Stimulated activated CD8-positive, alpha-beta memory T cell treated with anti-CD3 and anti-CD28 coated beads, Interleukin-2, amount 100 ng/mL, for 48 hours (primary cell): ENCODE measurements at places on chromosomes 4 and X.

DNA sequence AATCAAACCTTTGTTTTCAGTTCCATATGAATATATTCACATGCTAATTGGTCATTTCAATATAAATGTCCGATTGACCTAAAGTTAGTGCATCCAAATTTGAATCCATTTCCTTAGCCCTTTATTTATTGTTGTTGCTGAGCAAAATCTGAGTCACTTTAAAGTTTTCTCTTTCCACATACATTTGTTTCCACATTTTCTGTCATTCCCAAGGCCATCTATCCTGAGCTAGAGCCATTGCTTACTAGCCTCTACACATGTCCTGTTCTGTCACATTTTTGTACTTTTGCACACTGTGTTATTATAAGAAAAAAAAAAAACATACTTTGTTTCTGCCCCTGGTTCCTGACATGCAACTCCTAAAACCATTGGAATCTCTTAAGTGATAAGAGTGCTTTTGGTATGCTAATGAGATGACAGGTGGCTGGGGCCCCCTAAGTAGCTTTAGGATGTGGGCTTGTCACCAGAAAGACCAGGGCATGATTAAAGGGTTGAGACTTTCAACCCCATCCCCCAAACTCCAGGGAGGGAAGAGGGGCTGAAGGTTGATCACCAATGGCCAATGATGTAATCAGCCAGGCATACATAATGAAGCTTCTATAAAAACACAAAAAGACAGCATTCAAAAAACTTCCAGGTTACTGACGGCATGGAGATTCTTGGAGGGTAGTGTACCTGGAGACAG lies 353.3 kb upstream of the MAGEB16 start:
- no peak for DNase-seq

DNA sequence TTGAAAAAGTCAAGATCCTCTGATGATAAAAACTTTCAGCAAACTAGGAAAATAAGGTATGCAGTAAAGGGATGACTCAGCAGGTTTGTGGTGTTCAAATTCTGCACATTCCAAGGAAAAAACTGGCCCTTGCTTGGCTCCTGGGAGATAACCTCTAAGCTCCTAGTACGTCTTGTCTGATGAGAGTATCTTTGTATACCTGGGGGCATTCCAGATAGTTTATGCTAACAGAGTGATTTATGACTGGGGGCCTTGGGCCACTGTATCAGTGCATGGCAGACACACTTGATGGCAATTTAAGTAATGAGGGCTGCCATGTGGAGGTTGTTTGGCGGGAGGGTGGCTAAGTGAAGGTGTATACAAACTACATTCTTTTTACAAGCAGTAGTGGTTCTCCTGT lies 56.9 kb downstream of the NSG1 start:
- DNase-seq, result no peak

GRCh38 chrX:56314334-56314733 lies 82.2 kb downstream of the KLF8 start:
- DNase-seq, result no peak

DNA sequence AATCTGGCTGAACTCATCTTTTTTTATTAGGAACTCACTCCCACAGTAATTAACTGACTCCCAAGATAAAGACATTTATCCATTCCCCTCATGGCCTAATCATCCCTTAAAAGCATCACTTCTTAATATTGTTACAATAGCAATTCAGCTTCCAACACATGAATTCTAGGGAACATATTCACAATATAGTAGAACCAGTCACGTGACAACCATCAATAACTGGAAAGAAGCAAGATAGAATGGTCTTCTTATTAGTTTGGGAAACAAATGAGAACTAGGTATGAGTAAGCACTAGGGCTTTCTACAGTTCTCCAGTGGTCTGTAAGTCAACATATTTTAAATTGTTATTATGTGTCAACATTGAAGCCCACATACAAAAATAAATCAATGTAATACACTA lies 170.1 kb downstream of the KLHL4 start:
- no peak for DNase-seq

DNA sequence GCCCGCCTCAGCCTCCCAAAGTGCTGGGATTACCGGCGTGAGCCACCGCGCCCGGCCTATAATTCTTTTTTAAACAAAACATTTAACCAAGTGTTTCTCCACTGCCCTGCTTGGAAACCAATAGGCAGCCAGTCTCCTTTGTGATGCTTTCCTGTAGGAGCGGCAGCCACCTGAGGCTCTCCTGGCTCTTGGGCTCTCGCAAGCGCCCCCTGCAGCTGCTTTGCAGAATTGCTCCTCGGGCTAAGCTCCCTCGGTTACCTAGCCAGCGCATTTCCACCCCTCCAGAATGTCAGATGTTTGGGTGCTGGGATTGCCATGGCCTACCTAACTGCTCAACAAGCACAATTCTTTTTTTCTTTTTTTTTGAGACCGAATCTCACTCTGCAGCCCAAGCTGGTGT lies 7.7 kb downstream of the S100P start:
- peak; percentile 47 for DNase-seq

DNA sequence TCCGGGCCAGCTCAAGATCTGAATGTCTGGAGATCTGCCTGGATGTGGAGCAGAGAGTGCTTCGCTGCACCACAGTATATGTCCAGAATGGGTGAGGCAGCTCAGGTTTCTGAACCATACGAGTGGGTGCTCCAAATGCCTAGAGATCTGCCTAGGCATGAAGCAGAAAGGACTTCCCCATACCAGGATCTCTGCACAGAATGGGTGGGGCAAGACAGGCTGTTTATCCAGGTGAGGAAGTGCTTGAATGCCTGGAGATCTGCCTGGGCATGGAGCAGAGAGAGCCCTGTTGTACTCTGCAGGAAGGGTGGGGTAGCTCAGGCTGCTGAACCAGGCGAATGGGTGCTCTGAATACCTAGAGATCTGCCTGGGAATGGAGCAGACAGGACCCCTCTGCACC lies 45.4 kb upstream of the MAGEC2 start:
- DNase-seq, result no peak

DNA sequence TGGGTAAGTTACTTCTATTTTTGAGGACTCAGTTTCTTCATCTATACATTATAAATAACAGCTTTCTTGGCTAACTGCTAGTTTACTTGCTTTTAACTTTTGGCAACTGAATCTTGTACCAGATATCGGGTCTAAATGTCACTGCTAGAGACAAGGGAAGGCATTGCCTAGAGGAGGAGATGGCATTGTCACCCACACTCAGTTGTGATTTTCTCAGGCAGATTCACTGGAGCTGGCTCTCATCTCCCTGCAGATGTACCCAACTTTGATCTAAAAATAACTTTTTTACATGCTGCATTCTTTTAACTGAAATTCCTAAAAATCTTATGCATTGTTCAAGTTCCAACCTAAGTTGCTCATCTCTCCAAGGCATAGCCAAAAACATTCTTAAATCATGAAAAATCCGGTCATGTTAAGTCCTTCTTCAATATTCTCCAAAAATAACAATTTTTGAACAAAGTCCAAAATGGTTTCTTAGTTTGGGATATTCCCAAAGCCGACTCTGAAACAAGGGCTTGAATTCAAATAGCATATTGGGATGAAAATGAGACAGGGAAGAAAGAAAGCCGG lies 469.0 kb upstream of the BOD1L1 start:
- no peak for DNase-seq

DNA sequence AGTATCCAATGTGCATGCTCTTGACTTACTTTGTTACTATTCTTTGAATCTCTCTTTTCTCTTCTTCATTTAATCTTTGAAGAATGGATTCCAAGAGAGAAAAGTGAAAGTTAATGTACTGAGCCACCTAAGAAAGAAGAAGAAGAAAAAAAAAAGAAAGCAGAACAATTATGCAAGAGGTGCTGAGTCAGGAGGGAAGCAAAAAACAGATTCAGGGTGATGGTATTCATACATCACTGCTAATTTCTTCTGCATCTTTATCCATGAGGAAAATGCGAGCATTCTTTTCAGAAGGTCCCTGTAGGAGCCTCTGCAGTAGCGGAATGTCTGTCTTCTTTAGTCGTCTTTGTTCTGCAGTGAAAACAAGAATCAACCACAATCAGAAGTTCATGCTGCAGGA lies 43.9 kb downstream of the RASSF6 start:
- no peak for DNase-seq

DNA sequence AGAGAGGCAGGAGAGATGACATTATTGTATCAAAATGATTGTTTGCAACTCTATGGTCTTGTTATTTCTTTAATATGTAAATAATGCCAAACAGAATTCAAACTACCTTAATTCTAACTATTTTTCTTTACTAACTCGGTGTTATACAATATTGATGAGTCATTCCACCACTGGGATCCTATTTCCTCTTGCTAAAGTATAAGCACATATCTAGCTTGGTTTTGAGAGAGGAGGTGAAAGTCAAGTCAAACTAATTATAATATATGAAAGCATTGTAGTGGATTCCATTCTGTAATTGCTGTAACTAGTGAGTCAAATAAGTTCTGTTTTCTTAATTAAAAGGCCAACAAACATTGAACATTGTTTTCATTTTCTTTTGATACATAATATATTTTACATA lies 837.6 kb downstream of the PDHA2 start:
- DNase-seq, result no peak

- no peak for DNase-seq
These were observed 2047.9 kb downstream of the ARAP2 start for GRCh38 chr4:34196375-34196774.

DNA sequence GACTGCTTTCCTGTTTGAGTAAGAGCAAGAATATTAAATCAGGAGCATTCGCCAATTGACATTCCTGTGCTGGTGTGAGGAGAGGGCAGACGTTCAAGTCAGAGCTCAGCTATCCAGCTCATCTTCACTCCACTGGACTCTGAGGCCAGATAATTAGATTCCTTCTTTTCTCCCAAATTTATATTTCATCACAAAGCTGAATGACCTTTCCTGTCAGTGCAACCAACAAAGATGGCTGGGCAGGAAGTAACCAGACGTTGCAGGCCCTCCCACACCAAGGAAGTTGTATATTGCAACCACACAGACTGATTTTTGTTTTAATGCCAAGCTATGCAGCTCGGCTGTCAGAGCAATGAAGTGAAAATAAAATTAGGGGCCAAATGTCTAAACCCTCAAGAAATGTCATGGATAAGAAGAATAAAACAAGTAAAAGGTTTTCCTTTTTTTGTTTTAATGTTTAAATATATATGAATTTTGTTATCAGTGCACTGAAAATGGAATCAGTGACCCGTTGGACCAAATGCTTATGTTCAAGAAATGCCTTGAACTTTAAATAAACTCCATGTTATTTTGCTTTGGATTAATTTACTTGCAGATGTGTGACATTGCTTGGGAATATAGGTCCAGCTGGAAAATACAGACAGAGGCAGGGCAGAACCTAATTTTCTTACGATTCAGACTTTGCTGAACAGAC lies 578.9 kb upstream of the FAT1 start:
- DNase-seq, result no peak

GRCh38 chr4:121593760-121594159 lies 103.0 kb downstream of the ANXA5 start:
- DNase-seq, result no peak

GRCh38 chr4:47038263-47038662 lies 6.9 kb downstream of the GABRB1 start:
- no peak for DNase-seq

DNA sequence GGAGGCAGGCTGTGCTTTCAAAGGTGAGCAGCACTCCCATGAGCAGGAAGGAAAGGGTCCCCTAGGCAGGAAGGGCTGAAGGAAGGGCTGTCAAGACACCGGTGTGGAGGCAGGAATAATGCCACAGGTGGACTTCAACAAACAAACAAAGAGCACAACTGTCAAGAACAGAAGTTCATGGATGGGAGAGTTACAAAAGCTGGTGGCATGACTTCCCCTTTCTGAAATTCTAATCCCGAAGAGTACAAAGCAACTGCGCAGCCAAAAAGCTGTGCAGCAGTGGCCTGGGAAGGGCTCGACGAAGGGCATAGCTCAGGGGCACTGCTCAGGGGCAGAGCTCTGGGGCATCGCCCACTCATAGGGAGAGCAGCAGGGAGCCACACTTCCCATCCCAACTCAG lies 582.3 kb upstream of the DIPK2B start:
- no peak for DNase-seq

DNA sequence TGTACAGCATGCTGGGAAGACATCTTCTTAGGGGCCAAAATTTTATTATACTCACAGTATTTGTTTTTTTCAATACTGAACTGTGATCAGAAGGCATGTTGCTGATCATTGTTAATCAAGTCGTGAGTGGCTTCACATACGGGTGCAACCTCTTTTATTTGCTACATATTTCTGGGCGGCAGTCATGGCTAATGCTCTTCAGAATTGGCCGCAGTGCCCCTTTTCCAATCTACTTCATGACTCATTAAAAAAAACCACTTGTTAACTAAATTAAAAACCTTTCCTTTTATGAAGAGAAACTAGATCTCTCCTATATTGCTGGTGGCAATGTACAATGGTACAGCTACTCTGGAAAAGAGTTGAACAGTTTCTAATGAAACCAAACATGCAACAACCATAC lies 101.5 kb upstream of the C1GALT1C1 start:
- DNase-seq, result no peak

DNA sequence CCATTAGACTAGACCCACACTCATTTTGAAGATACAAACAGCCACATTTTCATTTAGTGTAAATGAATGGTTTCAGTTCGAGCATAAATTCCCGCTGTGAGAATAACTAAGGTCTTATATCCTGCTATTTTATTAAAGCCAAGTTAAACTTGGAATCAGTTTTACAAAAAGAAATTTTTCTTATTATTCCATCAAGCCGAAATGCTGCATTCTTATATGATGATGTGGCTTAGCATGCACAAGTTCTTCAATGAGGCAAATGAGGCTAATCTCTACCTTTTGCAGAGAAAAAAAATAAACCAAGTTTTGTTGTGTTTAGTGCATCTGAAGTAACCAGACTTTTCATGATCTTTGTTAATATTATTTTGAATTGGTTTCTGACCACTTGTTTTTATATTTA lies 953.9 kb upstream of the PCDH10 start:
- no peak for DNase-seq

DNA sequence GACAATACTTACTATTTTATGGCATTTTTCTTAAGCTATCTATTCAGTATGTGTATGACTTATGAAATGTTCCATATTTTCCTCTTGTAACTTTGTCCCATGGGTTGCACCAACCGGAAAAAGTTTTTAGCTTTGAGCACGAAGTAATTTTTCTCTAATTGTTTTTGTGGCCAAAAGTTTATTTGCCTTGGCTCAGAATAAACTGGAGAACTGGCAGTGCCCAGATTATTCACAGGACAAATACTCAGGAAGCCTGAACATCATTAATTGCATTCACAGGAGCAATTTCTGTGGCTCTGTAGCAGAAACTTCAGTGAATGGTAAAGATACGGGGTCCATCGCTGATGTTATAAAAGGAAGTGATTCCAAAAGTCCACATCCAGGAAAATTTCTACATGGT lies 184.5 kb downstream of the ARHGAP10 start:
- no peak for DNase-seq
